ENCODE measurements at places on chromosomes 6 and 20.

GRCh38 chr20:38043512-38044300 lies 10.2 kb downstream of the RPRD1B start:
- no peak for DNase-seq

DNA sequence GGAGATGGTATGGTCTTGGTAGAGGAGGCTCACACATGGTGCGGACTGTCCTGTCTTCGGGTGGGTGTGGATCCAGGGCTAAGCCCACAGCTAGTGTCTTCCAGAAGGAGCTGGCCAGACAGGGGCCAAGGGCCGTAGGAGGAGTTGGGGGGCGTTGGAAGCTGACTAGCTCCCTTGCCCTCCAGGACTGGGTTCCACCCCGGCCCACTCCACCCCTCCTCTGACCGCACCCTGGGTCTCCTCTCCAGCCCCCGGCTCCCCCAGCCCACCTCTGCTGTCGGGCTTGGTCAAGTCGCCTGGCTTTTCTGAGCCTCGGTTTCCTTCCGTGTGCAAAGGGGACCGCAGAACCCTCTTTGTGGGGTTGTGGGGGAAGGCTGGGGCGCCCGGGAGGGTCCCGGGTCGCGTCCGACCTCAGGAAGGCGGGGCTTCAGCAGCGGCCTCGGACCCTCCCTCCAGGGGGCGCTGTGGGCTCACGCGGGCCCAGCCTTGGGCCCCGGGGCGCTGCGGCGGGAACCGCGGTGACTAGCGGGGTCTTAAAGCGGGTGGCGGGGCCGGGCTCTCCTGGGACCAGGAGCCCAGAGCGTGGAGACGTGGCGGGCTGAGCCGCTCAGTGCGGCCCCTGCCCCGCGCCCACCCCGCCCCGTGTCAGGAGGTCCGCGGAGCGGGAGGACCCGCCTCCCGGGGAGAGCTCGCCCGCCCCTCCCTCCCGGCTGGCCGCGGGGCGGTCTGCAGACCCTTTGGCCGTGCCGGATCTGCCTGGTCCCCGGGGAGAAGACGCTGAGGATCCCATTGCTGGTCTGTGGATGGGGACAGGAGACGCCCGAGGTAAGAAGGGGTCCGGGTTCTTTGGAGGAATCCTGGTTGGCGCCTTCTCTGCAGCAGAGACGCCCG lies 5.4 kb downstream of the NPBWR2 start:
- peak; percentile 42 for DNase-seq

DNA sequence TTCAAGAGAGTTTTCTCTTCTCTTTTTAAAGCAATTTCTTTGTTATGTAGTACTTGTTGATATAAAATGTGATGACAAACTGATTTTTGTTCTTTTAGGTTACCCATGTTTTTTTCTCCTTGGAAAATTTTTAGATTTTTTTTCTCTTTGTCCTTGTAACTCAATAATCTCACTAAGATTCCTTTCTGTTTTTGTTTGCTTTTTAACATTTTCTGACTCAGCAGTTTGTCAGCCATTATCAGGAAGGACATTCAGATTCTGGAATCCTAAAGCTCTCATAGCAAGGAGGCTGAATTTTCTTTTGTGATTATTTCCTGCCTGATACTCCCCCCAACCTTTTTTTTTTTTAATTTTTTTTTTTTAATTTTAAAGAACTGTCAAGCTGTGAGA lies 75.2 kb upstream of the CITED2 start:
- DNase-seq: no peak

DNA sequence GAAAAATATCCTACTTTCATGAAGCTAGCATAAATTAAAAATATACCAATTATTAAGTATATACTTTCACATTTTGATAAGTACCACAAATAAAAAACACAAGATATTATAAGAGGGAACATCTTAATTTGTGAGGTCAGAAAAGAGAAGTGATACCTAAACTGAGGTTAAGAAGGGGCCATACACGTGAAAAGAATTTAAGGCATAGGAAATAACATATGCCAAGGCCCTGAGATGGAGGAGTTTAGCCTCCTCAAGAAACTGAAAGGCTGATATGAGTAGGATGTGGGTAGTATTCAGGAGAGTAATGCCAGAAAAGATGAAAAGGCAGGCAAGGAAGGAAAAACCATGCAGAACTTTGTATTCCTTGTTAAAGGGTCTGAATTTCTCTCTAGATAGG lies 116.6 kb upstream of the HTR1E start:
- no peak for DNase-seq

- DNase-seq: peak; percentile 34
These were observed 311.6 kb upstream of the ECI2 start for GRCh38 chr6:4446982-4447381.

DNA sequence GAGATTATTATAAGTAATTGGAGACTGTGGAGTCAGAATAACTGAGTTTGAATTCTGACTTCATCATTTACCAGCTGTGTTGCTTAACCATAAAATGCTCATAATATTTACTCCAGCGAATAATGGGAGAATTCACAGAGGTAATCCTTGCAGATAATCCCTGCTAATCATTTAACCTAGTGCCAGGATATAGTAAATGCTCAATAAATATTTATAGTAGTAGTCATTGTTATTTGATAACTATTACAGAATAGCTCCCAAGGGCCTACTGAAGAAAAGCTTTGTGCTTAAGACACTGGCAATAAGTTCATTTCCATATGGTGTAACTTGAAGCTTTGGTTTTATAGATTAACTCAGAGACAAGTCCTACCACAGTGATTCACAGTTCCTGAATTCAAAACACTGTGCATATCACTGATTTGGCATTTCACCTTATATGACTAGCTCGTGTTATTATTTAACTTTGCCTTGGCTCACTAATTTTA lies 208.8 kb upstream of the PLCB4 start:
- no peak for DNase-seq

DNA sequence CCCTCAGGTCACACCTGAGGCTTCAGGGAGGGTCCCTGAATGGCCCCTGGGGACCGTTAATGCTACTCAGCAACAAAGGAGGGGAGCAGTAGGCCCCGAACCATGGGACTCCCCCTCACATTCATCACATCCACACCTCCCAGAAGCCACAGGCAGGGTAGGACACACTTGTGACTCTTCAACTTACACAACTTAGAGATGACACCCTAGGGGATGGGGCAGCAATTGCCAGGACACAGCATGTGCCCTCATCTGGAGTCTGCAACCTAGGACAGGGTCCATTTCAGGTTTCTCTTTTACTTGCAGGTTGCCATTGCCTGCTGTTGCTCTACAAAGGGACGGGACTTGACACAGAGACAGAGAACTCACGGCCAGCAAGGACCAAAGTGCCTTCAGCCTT lies 770 bp downstream of the ULBP3 start:
- no peak for DNase-seq
